Bronchial smooth muscle cell (primary cell): ENCODE measurements at places on chromosomes 3 and 15. TPM values are rescaled to one million over a fixed set of nuclear protein-coding genes. Genes with fewer than 3 reads are reported as not detected.

ZIC4 gene
- total RNA-seq = under 0.01 TPM in 1 of 2 replicates, not detected in the other

GOLGA6B gene
- under 0.01 TPM in 1 of 2 replicates, not detected in the other for total RNA-seq

GHSR gene
- total RNA-seq = not detected in 2 replicates

STRIT1 gene
- total RNA-seq = not detected in 2 replicates

GOLGA8G gene
- total RNA-seq = not detected in 2 replicates

PLCH1 gene
- total RNA-seq = under 0.01 and 0.09 TPM in 2 replicates

CP gene
- total RNA-seq = 0.52 TPM in 1 of 2 replicates, not detected in the other

CNTN4 gene
- not detected in 2 replicates for total RNA-seq

RSRC1 gene
- total RNA-seq = 41.1 and 47.4 TPM in 2 replicates

OIP5 gene
- total RNA-seq = 0.17 and 1.3 TPM in 2 replicates

DHX30 gene
- 34.7 and 42.3 TPM in 2 replicates for total RNA-seq

CEMIP gene
- 27.4 and 78.4 TPM in 2 replicates for total RNA-seq

CDHR4 gene
- 0.16 and 0.43 TPM in 2 replicates for total RNA-seq

GNAT1 gene
- not detected in 2 replicates for total RNA-seq

EPHB1 gene
- 0.34 and 0.63 TPM in 2 replicates for total RNA-seq
